ENCODE measurements at places on chromosomes 5 and 9. TPM values are rescaled to one million over a fixed set of nuclear protein-coding genes. Genes with fewer than 3 reads are reported as not detected.

DNA sequence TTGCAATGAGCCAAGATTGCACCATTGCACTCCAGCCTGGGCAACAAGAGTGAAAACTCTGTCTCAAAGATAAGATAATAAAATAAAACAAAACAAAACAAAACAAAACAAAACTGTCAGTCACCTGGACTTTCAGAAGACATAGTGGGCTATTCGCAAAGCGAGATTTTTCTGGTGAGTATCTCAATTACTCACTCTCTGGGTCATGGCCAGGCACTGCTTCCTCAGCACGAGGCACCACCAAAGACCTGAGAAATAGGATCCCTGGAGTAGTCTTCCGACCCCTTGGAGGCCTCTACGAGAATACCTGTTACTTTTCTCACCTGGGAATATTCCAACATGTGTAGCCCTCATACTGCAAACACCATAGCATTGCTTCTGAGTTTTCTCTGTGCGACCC is 201.7 kb upstream of the ZNF618 start:
- no peak for DNase-seq

DNA sequence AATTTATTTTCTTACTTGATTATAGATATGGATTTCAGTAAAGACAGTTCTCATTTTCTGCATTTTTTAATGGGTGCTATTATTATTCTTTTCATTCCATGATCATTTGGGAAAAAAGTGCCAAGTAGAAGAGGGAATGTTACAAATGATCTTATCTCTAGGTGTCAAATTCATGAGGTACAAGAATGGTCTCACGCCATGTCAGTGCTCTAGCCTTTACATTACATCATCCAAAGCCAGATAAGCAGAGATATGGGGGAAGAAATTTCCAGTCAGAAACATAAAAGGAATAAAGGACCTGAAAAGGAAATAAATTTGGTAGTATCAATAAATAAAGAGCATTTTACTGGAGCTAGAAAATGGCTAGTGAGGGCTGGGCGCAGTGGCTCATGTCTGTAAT is 1544.2 kb upstream of the CDH6 start:
- DNase-seq = no peak

- DNase-seq = no peak
Observed at GRCh38 chr9:24460781-24461180, 84.9 kb downstream of the IZUMO3 start.

DNA sequence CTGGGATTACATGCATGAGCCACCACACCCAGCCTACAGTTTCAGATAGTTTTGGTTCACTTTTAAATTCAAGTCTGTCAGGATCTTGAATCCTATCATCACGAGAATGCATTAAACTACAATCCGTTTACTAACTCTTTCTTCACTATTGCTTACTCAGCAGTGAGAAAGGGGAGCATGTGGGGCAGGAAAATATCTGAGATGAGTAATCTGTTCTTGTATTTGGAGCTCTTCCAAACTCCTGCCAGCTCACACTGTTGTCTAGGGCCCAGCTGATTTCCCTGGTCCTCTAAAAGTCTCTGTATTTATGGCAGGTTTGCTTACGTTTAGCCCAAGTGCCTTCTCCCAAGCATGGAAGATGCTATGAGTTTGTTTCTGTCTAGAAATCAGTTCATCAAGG is 152.2 kb downstream of the FGF18 start:
- no peak for DNase-seq

DNA sequence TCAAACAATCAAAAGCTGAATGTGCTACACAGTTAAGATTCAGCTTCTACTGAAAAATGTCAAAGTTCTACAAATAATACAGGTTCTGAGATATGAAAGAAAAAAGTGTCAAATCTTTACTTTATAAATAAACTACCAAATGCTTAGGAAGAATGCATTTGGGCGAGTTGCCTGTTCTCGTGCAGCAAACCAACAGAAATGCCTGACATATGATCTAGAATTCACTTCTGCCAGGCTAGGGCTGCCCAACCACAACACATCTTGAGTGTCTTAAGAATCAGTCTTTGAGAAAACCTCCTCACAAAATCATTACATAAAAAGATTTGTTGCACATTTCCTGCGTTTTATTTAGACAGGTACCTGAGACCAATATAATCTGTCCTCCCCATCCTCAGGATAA is 42.2 kb downstream of the ANKH start:
- DNase-seq = no peak

- DNase-seq = no peak
Observed at GRCh38 chr9:77092536-77092935, 73.1 kb downstream of the FOXB2 start.

DNA sequence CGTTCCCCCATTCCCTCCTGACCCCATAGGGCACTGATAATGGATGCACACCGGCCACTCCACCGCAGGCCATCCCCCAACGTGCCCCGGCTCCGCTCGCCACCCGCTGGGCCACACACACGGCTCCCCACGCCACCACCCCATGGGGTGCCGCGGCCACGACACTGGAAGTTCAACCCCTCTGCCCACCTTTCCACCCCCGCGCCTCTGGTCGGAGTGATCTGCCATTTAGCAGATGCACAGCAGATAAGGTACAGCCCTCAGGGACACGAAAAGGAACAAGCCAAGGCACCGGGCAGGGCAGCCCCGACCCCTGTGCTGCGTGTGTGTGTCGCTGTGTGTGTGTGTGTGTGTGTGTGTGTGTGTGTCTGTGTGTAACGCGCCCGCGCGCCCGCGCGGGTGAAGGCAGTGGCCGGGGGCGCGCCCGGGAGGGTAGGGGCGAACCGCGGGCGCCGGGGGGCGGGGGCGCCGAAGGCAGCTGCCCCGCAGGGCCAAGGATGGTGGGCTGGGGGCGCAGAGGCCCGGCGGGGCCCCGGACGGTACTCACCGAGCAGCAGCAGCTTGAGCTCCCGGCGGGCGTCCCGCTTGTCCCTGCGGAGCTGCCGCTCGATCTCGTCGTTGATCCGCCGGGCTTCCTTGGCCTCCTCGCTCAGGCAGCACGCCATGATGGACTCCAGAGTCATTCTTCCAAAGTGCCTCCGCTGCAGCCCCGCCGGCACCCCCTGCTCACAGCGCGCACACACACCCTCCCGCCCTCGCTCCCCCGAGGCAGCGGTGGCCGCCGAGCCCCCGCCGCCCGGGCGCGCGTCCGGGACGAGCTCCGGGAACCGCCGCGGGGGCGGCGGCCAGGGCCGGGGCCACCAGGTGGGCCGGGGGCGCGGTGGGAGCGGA is 813 bp downstream of the GNAQ start:
- DNase-seq = peak; percentile 86

- DNase-seq = no peak
Observed at GRCh38 chr9:8030095-8030494, 230.5 kb upstream of the DMAC1 start.

- no peak for DNase-seq
Observed at GRCh38 chr9:130352081-130352480, 86.5 kb downstream of the HMCN2 start.

GRCh38 chr5:170034231-170034630 is 53.9 kb upstream of the INSYN2B start:
- no peak for DNase-seq

DNA sequence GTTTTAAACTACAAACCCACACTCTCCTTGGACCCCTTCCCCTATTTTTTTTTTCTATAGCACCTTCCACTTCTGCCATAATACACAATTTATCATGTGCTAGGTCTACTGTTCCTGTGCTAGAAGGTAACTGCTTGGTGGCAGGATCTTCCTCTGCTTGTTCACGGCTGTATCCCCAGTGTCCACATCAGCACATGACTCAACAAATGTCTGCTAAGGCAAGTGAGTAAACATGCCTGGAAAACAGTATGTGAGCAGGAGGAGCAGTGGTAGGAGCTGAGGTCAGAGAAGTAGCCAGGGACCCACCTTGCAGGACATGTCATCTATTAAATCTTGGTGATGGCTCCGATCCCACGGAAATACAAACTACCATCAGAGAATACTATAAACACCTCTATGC is 79.4 kb downstream of the AUH start:
- DNase-seq = no peak

DNA sequence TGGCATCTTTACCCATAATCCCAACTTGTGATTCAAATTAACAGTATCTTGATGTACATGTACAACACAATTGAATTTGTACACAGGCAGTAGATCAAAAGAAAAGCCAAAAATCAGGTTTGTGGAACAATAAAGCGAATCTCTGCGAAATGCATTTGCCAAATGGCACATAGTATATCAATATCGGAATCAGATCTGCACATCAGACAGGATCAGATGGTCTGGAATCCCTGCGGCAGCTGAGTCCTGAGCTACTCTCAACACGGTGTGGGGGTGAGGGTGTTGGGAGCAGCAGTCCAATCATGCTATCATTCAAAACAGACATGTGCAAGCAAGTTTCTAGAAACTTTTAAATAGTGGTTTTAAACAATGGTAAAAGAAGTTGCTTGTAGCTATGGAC is 358.3 kb downstream of the SEMA5A start:
- no peak for DNase-seq

GRCh38 chr9:8364026-8364752 is 564.6 kb upstream of the DMAC1 start:
- no peak for DNase-seq

DNA sequence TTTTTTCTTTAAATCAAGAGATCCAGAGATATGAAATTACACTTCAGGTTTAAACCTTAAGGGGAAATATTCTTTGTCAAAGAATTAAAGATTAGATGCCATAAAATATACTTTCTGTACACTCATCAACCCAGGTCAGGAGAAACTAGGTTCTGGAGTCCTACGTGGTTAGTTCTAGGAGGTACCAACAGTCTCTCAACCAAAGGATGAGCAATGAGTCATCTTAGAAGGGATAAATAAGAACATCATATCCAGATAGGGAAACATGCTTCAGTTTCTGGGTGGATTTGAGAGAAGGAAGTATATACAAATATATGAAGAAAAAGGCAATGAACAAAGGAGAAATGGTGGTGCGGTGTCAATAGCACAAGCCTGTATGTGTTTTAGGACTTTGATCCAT is 98.2 kb downstream of the CSNK1G3 start:
- DNase-seq = no peak

PCDHA9 gene
- total RNA-seq = 0.03 TPM

CCDC112 gene
- 5.9 TPM for total RNA-seq

LCN1 gene
- total RNA-seq = not detected

TXNDC8 gene
- total RNA-seq = not detected

LCN2 gene
- 2.0 TPM for total RNA-seq
